Dermis blood vessel endothelial cell (primary cell): ENCODE measurements at places on chromosomes 6 and 20. TPM values are rescaled to one million over a fixed set of nuclear protein-coding genes. Genes with fewer than 3 reads are reported as not detected.
A peak's percentile ranks its signal among the peaks of the same experiment; 100 is the strongest.

DNA sequence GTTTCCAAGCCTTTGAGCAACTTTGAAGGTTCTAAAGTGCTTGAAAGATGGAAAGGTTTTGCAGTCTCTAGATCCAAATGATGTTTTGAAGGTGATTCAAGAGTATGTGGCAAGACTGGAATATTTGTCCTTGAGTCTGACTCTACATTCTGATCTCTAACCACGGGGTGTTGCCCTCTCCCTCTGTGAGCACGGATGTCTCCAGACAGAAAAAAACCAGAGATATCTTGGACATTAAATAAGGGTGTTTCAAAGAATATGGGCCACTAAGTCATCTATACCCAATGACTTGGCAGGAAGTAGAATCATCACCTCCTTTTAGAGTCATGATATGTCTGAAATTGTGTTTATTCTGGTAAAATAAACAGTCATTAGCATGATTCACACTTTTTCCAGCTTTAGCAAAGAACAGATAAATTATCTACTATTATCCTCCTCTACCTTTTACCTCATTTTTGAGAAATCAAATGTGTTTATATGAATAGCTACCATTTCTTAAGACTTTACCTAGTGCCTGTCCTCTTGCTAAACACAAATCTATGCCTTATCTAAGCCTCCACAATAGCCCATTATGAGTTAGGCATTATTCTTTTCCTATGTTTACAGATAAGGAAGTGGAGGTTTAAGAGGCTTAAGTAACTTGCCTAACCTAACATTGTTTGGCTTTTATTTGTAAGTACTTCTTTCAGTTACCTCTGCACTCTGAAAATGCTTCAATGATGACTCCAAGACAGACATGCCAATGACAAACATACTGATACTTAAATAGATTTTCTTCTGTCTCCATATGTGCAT lies 384.4 kb downstream of the BMP2 start:
- DNase-seq = peak; percentile 8

- no peak for DNase-seq
These were observed 64.7 kb downstream of the DNAAF9 start for GRCh38 chr20:3342766-3343165.

DNA sequence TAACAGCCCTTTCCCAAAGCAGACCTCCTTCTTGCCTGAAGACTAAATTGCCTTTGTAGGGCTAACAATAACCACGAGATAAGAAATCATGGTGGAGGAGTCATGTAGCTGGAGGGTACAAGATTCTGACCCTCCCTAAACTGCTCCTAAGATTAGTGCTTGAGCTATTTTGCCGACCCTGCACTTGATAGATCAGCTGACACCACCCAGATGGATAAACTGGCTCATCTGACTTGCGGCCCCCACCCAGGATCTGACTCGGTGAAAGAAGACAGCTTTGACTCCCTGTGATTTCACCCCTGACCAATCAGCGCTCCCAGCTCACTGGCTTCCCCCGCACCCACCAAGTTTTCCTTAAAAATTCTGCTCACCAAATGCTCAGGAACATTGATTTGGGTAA lies 57.6 kb upstream of the UNC93A start:
- no peak for DNase-seq

The AGPAT1 gene
- total RNA-seq = 9.5 and 22.2 TPM in 2 replicates

DNA sequence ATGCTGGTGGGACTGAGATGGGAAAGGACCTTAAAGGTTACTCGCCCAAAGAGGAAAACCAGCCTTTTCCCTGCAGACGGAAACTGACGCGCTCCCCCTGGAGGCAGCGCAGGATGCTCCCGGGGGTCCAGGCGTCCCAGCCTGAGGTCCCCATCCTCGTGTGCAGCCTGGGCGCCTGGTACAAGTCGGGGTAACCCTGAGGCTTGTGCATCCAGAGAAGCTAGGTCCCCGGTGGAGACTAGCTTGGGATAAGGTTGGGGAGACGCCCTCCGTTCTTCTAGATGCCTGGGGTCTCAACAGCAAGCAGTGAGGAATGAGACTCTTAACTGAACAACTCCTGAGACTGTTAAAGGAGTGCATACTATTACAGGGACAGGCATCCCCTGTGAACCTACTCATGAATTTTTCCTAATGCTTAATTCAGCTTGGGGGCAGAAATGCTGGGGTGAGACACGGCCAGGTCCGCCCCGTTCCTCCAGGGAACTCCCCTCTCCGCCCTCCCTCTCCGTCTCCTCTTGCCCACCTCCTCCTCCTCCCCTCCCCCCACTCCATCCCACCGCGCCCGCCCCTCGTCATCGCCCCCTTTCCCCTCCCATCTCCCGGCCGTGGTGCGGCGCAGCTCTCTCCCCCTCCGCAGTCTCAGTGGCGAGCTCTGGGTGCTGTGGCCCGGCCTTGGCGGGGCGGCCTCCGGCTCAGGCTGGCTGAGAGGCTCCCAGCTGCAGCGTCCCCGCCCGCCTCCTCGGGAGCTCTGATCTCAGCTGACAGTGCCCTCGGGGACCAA lies at the start of gene PRSS35:
TSS of gene PRSS35 (plus strand) at position 634 of the 781 bp plus-strand sequence. CDS start 10,908 bp downstream, outside the sequence.
- peak; percentile 71 for DNase-seq
